Type B pancreatic cell (in vitro differentiated cells): ENCODE measurements at places on chromosomes 2 and 18.

DNA sequence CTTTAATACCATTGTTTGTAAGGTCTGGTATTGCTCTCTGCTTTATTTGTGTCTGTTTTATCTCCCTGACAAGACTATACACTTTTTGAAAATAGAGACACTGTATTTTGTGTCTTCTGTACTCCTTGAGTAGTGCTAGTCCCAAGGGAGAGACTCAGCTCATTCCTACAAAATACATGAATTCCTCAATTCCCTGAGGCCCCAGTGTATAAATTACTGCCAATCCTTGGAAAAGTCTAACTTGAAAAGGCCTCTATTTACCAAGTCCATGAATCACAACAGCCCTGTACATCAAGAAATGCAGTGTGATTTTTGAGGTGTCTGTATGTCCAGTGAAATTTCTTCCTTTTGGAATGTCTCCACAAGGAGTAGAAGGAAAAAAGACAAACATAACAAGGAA is 34.9 kb upstream of the NEDD4L start:
- no peak overlapping the region for H3K4me3 ChIP-seq
- no peak overlapping the region for H3K27ac ChIP-seq
- H3K36me3 ChIP-seq, result no peaks in the 10 kb centered on the region
- no peak for DNase-seq
- no peaks in the 10 kb centered on the region for H3K27me3 ChIP-seq

GRCh38 chr2:19815746-19816145 is 86.0 kb downstream of the TTC32 start:
- H3K27ac ChIP-seq, result no peak overlapping the region
- H3K36me3 ChIP-seq, result no peaks in the 10 kb centered on the region
- H3K4me1 ChIP-seq, result peaks cover 4% of the 10 kb centered on the region

DNA sequence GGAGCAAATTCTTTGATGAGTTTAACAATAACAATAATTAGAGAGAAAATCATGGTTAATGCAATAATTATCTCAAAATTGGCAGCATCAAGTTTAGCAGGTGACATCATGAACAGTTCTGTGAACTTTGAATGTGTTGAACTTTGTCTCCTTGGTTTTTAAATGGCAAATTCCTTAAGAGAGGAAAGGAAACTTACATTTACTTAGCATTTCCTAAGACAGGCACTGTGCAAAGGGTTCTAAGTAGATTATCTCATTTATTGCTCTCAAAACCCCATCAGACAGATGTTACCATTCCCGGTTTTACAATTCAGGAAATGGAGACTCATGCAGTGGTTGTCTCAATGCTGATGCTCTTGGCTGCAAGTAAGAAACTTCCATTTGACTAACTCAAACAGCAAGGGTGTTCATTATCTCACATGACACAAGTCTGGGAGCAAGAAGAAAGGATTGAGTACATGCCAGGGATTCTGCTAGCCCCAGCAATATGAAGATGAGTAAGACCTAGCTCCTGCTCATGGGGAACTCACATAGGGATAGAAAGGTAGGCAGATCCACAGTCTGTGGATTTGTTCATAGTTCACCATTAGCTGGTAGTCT is 81.3 kb upstream of the ITGA6 start:
- no peak for DNase-seq
- peaks cover 2% of the 10 kb centered on the region for H3K27me3 ChIP-seq
- no peak overlapping the region for H3K4me3 ChIP-seq
- H3K36me3 ChIP-seq, result no peaks in the 10 kb centered on the region
- peaks cover 8% of the 10 kb centered on the region for H3K4me1 ChIP-seq
- H3K27ac ChIP-seq, result no peak overlapping the region

DNA sequence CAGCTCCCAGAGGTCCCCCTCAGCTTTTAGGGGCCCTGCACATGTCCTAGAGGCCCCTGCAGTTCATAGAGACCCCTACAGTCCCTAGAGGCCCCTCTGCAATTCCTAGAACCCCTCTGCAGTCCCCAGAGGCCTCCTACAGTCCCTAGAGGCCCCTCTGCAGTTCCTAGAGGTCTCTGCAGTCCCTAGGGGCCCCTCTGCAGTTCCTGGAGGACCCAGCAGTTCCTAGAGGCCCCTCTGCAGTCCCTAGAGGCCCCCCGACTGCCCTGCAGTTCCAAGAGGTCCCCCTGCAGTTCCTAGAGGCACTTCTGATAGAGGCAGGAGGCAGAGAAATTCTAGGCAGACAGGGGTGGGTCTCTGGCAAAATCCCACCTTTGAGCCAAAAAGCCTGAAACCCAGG is 35.4 kb downstream of the MC2R start:
- no peak overlapping the region for H3K4me3 ChIP-seq
- H3K4me1 ChIP-seq, result no peaks in the 10 kb centered on the region
- no peak overlapping the region for H3K27ac ChIP-seq
- H3K36me3 ChIP-seq, result no peaks in the 10 kb centered on the region

DNA sequence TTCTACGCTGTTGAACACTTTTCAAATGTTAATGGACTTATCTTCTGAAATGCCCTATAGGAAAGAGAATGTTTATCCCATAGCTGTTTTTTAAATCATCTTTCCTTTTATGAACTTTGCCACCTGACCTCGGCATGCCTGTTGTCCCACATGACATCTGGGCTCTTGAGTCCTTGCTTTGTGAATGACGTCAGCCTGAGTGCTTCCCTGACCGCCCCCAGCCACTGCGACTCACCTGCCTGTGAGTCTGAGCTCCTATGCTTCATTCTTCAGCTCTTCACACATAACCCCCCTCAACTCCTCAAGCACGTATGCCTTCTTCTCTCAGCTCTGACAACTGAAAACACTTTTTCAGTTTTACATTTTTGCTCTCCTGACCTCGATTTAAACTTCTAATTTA is 166.8 kb downstream of the DCDC2C start:
- H3K4me3 ChIP-seq, result no peak overlapping the region
- H3K27me3 ChIP-seq, result no peaks in the 10 kb centered on the region
- no peak overlapping the region for H3K27ac ChIP-seq
